ENCODE measurements at places on chromosomes 11 and 22.

GRCh38 chr11:77301510-77301909 lies at the start of gene GDPD4:
GDPD4 (minus strand) TSS chr11:77301686; CDS start chr11:77285137, 16,549 bp downstream.
- no peak for DNase-seq

DNA sequence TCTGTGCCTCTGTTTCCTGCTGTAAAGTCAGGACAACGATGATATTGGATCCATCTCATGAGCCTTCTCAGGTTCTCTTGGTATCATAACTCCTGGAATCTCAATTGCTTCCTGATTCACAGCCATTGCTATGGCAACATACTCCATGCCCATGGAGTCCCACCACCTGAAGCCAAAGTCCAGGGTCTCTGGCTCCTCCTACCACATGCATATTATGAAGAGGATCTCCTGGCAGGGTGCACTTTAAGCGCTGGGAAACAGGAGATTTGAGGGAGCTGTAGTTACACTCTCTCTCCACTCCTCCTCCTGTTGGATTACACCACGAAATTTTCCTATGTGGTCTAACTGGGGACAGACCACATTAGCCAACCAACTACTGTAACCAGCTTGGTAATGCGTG lies 130.9 kb upstream of the SEZ6L start:
- peak; percentile 14 for DNase-seq

- peak; percentile 84 for DNase-seq
These were observed 23.4 kb upstream of the GRAMD4 start for GRCh38 chr22:46596819-46597218.

GRCh38 chr11:95559899-95560298 lies 229.7 kb downstream of the FAM76B start:
- DNase-seq: no peak

GRCh38 chr22:42581762-42582716 lies 28.3 kb downstream of the SERHL2 start:
- DNase-seq: peak; percentile 84

DNA sequence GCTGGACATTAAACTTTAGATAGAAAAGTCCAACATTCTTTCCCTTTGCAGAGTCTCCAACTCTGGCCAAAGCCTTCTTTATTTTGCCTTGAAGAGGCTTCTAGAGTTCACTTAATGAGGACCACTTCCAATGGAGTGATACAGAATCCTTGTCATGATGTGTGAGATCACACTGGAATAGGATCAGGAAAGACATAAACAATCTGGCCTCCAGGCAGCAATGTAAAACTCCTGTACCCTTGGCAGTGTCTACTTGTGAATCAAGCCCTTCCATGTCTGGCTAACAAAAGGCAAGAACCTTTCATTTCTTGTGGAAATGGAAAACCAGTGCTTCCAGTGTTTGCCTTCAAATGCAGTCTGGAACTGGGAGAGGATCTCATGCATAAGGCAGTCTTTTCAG lies 56.5 kb upstream of the FIBIN start:
- peak; percentile 17 for DNase-seq

GRCh38 chr22:40547729-40548143 lies 88.8 kb downstream of the MRTFA start:
- DNase-seq: no peak

GRCh38 chr11:86370922-86371594 lies 3.6 kb upstream of the CCDC81 start:
- no peak for DNase-seq

- DNase-seq: no peak
These were observed 29.0 kb downstream of the CSNK2A3 start for GRCh38 chr11:11324090-11324489.

- no peak for DNase-seq
These were observed 18.3 kb downstream of the FAR1 start for GRCh38 chr11:13686776-13687175.

- DNase-seq: no peak
These were observed 167.1 kb downstream of the ETS1 start for GRCh38 chr11:128420265-128420664.

- DNase-seq: peak; percentile 4
These were observed 105.9 kb upstream of the BDNF start for GRCh38 chr11:27806122-27806521.

GRCh38 chr11:40683010-40683409 lies 776.4 kb downstream of the LRRC4C start:
- peak; percentile 24 for DNase-seq

- no peak for DNase-seq
These were observed 18.3 kb downstream of the SC5D start for GRCh38 chr11:121310908-121311307.

DNA sequence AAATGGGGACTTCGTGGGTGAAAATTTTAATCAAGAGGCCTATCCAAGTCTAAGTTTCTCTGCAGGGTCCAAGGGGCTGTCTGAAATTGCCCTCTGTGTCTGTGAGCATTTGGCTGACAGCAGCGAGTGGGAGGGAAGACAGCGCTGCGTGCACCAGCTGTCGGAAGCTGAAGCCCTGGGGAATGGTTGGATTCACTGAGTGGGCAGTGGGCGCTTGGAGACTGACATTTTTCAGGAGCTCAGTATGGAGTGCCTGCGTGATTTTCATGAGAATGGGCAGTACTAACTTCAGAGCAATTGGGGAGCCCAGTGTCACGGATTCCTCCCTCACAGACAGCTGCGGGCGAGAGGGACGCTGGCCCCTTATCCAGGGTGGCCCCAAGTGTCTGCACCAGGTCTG lies 388.8 kb upstream of the B3GAT1 start:
- DNase-seq: no peak

- no peak for DNase-seq
These were observed 11.5 kb downstream of the KCNC1 start for GRCh38 chr11:17746096-17746495.

DNA sequence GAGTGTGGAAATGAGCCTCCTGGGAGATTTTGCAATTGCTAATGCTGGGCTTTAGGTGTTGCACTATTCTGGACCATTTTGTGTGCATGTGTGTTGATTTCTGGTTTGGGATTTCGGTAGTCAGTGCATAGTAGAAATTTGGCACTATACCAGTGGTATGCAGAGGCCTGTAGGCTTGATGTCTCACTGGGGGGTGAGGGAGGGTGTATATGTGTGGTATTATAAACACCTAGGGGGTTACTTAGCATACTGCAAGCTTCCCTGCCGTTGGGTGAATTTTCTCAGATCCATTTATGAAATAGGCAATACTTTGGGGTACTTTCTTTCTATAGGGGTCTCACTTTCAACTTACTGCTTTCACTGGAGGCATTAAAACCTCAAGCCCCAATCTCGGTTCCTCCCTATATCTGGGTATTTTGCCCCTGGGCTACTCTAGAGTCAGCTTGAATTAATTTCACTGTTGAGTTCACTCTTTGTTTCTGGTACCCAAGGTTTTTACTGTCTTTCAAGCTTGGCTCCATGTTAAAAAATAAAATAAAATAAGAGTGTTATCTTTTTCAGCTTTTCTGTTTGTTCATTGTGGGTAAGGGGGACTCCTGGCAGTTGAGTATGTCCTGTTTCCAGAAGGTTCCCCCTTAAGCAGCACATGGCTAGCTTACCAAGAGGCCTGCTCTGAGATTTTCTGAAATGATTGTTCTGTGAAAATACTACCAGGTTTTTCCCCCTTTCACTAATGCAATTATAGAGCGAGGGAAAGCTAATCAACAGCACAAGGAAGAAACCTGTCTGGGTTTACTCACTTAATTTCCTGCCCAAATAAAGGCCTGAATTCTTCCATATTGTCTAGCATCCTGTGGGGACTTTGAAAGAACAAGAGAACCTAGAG lies 45.8 kb downstream of the PPFIBP2 start:
- DNase-seq: peak; percentile 43

DNA sequence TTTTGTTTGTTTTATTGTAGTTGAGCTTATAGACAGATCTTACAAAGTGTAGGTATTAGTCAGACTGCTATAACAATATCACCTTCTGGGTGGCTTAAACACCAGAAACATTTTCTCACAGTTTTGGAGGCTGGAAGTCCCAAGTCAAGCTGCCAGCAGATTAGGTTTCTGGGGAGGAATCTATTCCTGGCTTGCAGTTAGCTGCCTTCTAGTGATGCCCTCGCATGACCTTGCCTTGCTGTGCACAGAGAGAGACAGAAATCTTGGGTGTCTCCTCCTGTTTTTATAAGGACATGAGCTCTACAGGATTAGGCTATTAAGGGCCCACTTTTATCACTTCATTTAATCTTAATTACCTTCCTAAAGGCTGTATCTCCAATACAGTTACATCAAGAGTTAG lies 1635.2 kb downstream of the FAM181B start:
- DNase-seq: peak; percentile 81

DNA sequence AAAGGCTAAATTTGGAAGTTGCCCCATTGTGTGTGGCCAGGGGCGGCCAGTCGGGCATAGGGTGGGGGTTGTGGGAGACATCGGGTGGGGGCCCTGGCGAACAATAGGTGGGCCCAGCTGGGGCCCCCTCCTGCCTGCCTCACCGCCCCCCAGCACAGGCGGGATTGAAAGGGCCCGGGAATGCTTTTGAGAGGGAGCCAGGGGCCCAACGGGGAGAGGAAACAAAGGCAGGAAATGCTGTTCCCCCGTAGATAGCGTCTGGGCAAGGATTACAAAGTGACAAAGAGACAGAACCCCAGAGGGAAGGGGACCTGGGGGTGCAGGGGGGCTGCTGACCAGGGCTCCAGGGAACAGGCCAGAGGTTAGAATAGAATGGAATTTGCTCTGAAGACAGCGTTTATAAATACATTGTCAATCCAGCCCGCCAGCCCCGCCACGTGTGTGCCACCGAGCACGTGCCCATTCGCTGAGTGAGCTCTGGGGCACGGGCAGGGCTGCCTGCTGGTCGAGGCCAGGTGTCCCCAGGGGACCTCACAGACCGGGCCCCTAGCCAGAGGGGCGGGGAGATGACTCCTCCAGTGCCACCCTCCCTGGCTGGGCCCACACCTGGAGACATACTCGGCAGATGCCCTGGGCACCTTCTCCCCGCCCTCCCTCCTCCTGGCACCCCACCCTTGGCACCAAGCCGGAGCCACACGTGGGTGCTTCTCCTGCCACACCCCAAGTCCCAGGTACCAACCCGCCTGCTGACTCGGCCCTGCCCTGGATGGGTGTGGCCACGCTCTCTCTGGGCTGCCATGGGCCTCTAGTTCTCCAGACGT lies 9.7 kb downstream of the PDGFB start:
- no peak for DNase-seq

DNA sequence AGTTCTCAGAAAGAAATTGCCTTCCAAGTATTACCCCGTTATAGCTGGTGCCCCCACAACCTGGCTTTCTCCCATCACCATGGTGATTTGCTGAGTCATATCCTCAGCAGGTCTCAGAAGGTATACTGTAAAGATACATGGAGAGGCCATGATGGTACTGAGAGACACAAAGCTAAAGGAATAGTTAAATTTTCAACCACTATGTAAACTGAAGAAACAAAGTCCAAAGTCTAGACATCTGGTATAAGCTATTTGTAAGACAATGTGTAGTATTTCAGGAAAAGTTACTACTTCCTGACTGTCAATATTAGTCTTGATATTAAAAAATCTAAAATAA lies 377.1 kb downstream of the DCDC1 start:
- no peak for DNase-seq

GRCh38 chr11:36454941-36455631 lies 55.0 kb downstream of the TRAF6 start:
- no peak for DNase-seq

GRCh38 chr11:128783513-128783912 lies 83.6 kb downstream of the KCNJ1 start:
- no peak for DNase-seq

DNA sequence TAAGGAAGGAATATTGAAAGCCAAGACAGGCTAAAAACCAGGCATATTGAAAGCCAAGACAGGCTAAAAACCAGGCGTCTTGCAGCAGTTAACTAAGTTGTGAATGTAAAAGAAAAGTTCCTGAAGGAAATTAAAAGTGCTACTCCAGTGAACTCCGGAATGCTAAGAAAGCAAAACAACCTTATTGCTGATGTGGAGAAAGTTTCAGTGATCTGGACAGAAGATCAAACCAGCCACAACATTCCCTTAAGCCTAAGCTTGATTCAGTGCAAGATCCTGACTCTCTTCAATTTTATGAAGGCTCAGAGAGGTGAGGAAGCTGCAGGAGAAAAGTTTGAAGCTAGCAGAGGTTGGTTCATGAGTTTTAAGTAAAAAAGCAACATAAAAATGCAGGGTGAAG lies 51.4 kb downstream of the PACS1 start:
- DNase-seq: no peak

DNA sequence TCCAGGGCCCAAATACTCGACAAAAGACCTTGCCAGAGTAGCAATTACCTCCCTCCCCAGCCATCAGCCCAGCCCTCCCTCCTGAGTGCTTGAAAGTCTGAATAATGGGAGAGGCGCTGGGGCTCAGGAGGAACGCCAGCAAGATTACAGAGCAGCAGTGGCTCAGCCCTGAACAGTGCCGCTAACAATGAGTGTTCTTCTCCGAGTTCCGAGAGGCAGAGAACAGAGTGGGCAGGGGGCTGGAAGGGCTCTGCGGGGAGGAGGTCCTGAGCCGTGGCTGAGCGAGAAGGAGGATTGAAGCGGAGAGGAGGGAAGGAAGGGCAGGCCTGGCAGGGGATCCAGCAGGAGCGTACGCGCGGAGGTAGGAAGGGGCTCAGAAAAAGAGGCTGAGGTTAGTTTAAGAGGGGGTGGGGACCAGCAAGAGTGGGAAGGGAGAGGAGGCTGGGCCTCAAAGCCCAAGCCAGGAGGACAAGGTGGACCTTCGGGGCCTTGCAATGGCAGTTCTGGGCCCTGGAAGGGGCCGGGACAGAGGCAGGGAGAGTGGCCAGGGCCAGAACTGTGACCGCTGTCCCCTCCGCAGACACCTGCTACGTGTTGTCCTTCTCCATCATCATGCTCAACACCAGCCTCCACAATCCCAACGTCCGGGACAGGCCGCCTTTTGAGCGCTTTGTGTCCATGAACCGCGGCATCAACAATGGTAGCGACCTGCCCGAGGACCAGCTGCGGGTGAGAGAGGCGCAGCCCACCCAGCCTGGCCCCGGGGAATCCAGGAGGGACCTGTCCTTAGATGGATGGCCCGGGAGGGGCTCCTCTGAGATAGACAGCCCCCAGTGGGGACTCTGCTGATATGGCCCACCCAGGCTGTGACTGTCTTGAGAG lies 20.6 kb downstream of the CYTH4 start:
- no peak for DNase-seq

DNA sequence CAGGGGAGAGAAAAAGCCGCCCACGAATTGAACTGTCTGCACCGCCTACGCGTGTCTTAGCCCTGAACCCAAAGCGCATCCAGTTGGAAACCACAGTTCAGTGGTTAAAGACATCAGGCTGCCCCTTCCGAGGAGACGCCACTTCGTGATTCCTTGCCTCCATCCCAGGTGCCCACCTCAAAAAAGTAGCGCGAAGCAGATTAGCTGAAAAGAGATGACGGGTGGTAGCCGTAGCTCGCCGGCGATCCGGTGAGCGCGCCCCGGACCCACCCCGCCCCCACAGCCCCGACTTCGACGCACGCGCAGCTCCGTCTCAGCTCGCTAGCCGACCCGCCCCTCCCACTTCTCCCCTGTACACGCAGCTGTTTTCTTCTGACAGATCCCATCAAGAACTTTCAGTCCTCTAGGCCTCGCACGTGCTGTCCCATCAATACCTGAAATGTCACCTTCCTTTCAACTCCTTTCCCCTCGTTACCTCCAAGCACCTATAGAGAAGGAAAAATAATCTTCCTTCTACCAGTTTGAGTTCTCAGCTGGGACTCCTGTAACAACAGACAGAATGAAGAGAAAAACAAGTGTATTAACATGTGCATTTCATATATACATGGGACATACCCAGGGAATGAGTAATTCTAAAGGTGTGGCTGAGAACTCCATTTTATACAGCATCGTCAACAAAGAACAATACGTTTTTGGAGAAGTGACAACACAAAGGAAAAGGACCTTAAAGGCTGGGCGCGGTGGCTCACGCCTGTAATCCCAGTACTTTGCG lies 49.5 kb downstream of the OR4D9 start:
- peak; percentile 93 for DNase-seq
